ENCODE measurements at places on chromosomes 1 and 21.

GRCh38 chr21:28543975-28544374 is 448.7 kb downstream of the LTN1 start:
- no peaks in the 10 kb centered on the region for H3K27me3 ChIP-seq
- H3K4me1 ChIP-seq, result no peaks in the 10 kb centered on the region
- no peak overlapping the region for H3K27ac ChIP-seq
- DNase-seq, result no peak

- H3K4me3 ChIP-seq, result no peak overlapping the region
- H3K27ac ChIP-seq, result no peak overlapping the region
- H3K27me3 ChIP-seq, result no peaks in the 10 kb centered on the region
- H3K36me3 ChIP-seq, result no peaks in the 10 kb centered on the region
- DNase-seq, result no peak
Observed at GRCh38 chr1:181124291-181124751, 35.8 kb downstream of the IER5 start.

GRCh38 chr1:94071976-94072375 is 49.0 kb downstream of the ABCA4 start:
- H3K27me3 ChIP-seq, result no peaks in the 10 kb centered on the region
- no peaks in the 10 kb centered on the region for H3K4me1 ChIP-seq
- H3K4me3 ChIP-seq, result no peak overlapping the region
- H3K27ac ChIP-seq, result no peak overlapping the region
- H3K36me3 ChIP-seq, result no peaks in the 10 kb centered on the region
- no peak for DNase-seq

DNA sequence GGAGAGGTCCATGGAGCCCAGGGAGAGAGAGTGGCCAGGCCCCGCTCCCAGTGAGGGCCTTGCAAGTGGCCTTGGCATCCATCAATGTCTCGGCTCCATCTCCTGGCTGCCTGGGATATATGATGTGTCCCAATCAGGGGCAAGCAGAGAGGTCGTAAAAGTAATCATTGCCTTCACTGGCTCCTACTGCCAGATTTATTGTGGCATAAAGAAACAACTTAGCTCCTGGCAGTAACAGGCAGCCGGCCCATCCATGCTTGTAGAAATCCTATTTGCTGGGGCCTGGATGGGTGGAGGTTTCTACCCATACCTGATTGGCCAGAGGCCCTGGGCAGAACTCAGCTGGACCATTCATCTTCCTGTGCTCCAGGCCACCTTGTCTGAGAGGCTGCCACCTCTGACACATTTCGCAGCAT is 272.6 kb downstream of the MATN1 start:
- no peaks in the 10 kb centered on the region for H3K4me1 ChIP-seq
- no peak for DNase-seq
- no peak overlapping the region for H3K27ac ChIP-seq

DNA sequence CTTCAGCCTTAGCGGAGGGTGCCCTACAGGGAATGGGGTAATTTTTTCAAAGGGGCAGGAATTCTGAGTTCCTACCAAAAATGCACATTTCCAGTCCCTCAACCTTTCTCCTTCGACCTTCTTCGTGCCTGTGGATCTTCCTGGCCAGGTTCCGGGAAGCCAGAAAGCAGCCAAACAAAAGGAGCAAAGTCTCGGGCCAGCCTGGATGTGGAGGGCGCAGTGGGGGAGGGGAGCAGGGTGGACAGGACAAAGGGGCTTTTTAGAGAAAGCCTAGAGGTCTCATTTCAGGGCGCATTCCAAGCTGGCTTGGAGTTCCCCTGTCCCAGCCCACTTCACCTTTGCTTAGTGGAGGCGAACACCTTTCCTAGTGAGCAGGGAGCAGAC is 2.9 kb upstream of the INAVA start:
- DNase-seq, result no peak
- peak overlapping the region; percentile 57 for H3K4me3 ChIP-seq
- H3K27me3 ChIP-seq, result no peaks in the 10 kb centered on the region
- H3K4me1 ChIP-seq, result no peaks in the 10 kb centered on the region
- no peak overlapping the region for H3K27ac ChIP-seq

- no peak overlapping the region for H3K27ac ChIP-seq
- no peaks in the 10 kb centered on the region for H3K27me3 ChIP-seq
- no peaks in the 10 kb centered on the region for H3K36me3 ChIP-seq
- peaks cover 9% of the 10 kb centered on the region for H3K4me1 ChIP-seq
- peak overlapping the region; percentile 39 for H3K4me3 ChIP-seq
- DNase-seq, result peak; percentile 76
Observed at GRCh38 chr1:47434051-47434842, 3.6 kb upstream of the FOXD2 start.

GRCh38 chr21:44653123-44653522 is 1.3 kb downstream of the KRTAP12-4 start:
- H3K4me1 ChIP-seq, result no peaks in the 10 kb centered on the region
- no peak for DNase-seq
- no peaks in the 10 kb centered on the region for H3K27me3 ChIP-seq

DNA sequence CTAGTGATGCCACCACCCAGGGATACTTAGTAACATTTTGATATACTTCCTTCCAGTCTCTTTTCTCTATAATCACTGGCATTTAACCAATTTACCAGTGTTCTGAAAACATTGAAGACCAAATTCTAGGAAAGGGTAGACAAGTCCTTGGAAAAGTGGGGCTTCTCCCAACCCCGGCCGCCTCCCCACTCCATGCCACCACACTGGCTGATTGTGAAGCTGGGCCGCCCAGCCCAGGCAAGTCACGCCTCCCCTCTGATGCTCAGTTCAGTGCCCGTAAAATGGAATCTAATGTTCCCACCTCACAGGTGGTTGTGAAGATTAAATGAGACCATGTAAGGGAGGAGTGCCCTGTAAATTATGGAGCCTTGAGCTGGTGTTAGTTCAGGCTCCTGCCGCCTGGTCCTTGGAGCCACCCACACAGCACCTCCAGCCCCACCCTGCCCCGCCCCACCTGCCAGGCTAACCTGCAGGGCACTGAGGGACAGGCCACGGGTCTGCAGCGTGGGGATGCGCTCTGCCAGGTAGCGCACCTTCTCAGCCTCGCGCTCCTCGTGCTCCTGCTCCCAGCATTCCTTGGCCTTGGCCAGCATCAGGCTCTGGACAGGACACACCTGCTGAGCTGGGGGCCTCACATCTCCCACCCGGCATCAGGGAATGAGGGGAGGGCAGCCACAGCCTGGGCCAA is 7.3 kb downstream of the TNNI1 start:
- no peak overlapping the region for H3K27ac ChIP-seq
- no peaks in the 10 kb centered on the region for H3K27me3 ChIP-seq
- H3K36me3 ChIP-seq, result no peaks in the 10 kb centered on the region
- H3K4me1 ChIP-seq, result no peaks in the 10 kb centered on the region
- no peak for DNase-seq

GRCh38 chr1:23466423-23466989 is 17.5 kb downstream of the ASAP3 start:
- no peak overlapping the region for H3K27ac ChIP-seq
- H3K27me3 ChIP-seq, result no peaks in the 10 kb centered on the region

GRCh38 chr1:21783679-21784603 is 992 bp upstream of the USP48 start:
- H3K4me3 ChIP-seq, result peak overlapping the region; percentile 97
- H3K36me3 ChIP-seq, result no peaks in the 10 kb centered on the region
- H3K27ac ChIP-seq, result peak overlapping the region; percentile 99
- no peak for DNase-seq
- H3K27me3 ChIP-seq, result no peaks in the 10 kb centered on the region

DNA sequence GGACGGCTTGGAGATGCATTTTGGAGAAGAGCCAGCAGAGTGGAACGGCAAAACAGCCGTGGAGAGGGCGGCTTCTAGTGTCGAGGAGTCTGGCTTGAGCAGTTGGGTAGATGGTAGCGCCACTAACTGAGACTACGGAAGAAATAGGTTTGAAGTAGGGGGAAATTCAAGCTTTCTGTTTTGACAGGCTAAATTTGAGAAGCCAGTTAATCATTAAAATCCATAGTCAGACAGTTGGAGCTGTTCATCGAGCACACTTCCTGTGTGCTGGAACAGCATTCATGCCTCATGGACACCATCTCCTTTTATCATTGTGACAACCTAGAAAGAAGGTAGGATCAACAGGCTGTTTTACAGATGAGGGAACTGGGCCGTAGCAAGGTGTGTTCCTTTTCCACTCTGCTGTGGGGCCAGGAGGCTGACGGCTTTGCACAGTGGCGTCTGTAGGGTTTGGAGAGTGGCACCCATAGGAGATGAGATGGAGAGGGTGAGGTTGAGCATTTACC is 3.4 kb upstream of the PKLR start:
- no peaks in the 10 kb centered on the region for H3K36me3 ChIP-seq
- H3K4me1 ChIP-seq, result peaks cover 2% of the 10 kb centered on the region
- H3K27ac ChIP-seq, result no peak overlapping the region
- no peak for DNase-seq
- no peaks in the 10 kb centered on the region for H3K27me3 ChIP-seq

DNA sequence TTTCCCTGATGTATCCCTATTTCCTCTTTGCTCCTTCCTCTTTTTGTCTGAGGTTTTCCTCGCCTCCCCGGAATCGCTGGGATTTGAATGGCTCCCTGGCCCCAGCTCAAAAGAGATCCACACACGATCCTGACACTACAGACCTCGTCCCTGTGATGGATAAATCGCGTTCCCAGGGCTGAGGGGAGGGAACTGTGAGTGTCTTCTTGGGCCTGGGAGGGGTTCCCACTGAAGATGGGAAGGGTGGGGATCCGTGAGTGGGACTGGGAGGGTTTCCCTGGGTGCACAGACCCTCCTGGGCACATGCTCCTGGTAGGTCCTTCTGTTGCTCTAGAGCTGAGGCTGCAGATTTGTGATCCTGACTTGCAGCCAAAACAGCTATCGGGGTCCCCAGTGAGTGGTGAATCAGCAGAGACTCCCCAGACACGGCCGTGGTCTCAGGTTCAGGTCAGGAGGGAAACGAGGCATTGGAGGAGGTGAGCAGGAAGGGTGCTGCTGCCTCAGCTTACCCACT is 591.0 kb downstream of the PTPRU start:
- no peaks in the 10 kb centered on the region for H3K27me3 ChIP-seq
- no peak for DNase-seq
- H3K36me3 ChIP-seq, result no peaks in the 10 kb centered on the region
- H3K4me3 ChIP-seq, result no peak overlapping the region
- no peaks in the 10 kb centered on the region for H3K4me1 ChIP-seq

GRCh38 chr1:185850366-185850765 is 116.2 kb downstream of the HMCN1 start:
- no peak overlapping the region for H3K4me3 ChIP-seq
- H3K27me3 ChIP-seq, result no peaks in the 10 kb centered on the region
- DNase-seq, result no peak

- DNase-seq, result no peak
- H3K27me3 ChIP-seq, result no peaks in the 10 kb centered on the region
- no peaks in the 10 kb centered on the region for H3K36me3 ChIP-seq
Observed at GRCh38 chr1:27878039-27878438, 5.7 kb downstream of the THEMIS2 start.
